ENCODE measurements at places on chromosomes 13 and 19.
A peak's percentile ranks its signal among the peaks of the same experiment; 100 is the strongest.

DNA sequence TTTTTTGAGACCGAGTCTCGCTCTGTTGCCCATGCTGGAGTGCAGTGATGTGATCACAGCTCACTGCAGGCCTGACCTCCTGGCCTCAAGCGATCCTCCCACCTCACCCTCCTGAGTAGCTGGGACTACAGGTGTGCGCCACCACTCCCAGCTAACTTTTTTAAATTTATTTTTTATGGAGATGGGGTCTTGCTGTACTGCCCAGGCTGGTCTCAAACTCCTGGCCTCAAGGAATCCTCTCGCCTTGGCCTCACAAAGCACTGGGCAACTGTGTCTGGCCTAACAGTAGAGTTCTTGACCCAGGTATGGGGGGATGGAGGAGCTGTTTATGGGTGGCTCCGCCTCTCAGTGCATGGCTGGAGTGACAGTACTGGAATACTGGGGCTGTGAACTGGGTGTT lies 59.6 kb downstream of the SMARCA4 start:
- DNase-seq: no peak

- no peak for DNase-seq
Measured at GRCh38 chr19:50196322-50196932, 7.0 kb upstream of the MYH14 start.

GRCh38 chr13:70864731-70865130 lies 756.5 kb upstream of the KLHL1 start:
- DNase-seq: no peak

DNA sequence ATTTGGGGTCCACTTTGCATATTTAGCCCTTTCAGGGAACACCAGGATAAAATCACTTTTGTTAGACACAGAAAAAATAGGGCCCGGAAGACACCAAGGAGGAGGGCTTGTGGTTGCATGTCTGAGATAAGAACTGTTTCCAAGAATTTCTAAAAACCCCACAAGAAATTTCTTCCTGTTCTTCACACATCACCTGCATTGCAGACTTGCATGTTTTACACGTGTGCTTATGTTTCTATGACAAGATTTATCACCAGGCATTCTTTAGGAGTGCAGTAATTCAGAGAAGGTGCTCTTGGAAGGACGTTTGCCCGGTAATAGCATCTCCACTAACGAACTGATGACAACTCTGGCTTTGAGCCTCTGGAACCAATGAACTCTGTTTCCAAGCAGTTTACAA lies 7.1 kb upstream of the ACTL9 start:
- no peak for DNase-seq

DNA sequence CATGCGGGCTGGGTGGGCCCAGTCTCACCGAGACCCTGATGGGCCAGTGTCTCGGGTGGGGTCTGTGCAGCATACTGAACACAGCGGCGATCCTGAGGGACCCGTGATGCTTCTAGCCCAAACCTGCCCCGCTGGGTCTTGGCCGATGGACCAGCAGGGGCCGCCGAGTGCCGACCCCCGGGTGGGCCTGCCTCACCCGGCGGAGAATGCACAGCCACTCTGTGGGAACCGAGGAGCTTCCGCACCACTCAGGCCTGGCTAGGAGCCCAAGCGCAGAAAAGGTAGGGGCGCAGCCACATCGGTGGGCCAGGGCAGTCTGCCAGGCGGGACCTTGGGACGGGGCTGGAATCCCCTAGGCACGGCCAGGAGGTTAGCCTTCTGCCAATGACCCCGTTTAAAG lies 72.6 kb downstream of the TEX26 start:
- DNase-seq: no peak

DNA sequence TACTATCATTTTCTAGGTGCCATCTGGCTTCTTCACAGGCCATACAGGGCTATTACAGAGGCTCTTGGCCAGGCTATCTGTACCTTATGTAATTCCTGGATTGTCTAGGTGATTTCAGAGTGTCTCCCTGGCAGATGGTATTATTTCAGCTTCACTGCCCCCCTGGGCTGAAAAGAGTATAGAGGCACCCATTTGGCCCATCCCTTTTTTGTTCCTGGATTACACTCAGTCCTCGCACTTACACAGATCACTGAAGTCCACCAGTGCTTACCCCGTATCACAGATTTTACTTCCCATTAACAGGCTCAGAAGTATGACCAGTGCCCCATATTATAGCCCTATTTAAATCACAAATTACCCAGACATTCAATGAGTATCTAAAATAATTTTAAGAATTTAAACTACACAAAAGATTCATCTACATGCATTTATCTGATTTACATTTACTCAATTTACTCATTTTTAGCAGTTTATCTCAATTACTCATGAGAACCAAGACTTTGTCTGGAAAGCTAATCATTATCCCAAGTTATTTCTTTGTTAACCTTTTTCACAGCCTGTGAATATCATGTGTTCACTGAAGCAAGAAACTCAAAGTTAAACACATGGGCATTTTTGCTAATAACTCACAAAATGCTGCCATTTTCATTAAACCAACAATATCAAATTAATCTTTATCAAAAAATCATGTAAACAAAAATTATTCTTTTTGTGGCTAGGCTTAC lies 121.0 kb downstream of the PCDH20 start:
- no peak for DNase-seq

- no peak for DNase-seq
Measured at GRCh38 chr13:28237944-28238343, 99.6 kb downstream of the PAN3 start.

DNA sequence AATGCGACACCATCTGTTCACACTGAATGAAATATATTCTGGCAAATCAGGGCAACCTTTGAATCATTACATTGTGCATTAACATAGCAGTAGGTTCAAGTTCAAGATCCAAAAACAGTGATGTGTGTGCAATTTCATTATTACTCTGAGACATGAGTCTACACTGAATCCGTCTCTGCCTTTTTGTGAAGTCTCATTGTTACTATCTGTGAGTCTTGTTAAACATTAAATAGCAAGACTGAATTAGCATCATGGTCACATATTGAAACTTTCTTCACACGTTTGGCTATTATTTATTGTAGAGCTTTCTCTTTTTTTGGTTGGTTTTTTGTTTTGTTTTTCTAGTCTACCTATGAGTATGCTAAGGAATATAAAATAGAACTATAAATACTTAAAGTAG lies 117.1 kb upstream of the SLITRK5 start:
- DNase-seq: no peak

- no peak for DNase-seq
Measured at GRCh38 chr19:44738603-44739558, 9.6 kb upstream of the BCL3 start.

DNA sequence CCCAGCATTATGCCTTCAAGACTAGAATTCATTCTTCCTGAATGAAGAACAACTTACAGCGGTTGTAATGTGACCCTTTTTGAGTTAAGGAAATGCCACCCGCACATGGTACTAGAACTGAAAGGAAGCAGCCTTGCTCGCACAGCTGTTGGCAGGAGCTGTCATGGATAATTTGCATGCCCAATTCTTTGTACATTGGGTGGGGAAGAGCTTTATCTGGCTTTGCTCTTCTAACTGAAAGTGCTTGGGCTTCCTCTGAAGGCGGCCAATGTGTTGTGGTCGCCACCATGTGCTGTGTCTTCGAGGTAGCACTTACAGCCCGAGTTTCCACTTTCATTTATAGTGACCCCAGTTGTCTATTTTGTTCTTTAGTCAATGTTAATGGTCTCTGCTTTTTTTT lies 3.4 kb downstream of the CCNE1 start:
- no peak for DNase-seq

GRCh38 chr13:23673867-23674605 lies 103.8 kb downstream of the TNFRSF19 start:
- no peak for DNase-seq

DNA sequence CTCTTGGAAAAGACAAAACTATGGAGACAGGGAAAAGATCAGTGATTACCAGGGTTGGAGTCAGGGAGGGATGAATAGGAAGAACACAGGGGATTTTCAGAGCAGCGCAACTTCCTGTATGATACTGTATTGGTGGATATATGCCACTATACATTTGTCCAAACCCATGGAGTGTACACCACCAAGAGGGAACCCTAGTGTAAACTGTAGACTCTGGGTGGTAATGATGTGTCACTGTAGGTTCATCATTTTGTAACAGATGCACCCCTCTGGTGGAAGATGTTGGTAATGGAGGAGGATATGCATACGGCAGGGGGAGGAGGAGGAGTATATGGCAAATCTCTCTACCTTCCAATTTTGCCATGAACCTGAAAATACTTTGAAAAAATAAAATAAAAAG lies 68.1 kb downstream of the UFM1 start:
- no peak for DNase-seq

DNA sequence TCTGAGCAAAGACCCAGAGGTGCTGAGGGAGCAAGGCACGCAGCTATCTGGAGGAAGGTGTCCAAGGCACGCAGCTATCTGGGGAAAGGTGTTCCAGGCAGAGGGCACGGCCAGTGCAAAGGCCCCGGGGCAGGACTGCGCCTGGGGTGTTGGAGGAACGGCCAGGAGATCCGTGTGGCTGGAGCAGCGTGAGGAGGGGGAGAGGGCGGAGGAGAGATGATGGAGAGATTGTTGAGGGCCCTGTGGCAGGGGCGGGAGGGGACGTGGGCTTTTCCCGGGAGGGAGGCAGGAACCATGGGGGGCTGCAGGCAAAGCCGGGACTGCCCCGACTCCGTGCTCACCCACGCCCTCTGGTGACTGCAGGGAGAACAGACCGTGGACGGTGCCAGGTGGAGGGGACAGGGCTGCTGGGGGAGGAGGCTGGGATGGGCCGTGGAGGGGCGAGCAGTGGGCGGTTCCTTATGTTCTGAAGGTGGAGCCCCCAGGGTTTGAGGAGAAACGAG lies 13.3 kb upstream of the MISP start:
- DNase-seq: peak; percentile 47

DNA sequence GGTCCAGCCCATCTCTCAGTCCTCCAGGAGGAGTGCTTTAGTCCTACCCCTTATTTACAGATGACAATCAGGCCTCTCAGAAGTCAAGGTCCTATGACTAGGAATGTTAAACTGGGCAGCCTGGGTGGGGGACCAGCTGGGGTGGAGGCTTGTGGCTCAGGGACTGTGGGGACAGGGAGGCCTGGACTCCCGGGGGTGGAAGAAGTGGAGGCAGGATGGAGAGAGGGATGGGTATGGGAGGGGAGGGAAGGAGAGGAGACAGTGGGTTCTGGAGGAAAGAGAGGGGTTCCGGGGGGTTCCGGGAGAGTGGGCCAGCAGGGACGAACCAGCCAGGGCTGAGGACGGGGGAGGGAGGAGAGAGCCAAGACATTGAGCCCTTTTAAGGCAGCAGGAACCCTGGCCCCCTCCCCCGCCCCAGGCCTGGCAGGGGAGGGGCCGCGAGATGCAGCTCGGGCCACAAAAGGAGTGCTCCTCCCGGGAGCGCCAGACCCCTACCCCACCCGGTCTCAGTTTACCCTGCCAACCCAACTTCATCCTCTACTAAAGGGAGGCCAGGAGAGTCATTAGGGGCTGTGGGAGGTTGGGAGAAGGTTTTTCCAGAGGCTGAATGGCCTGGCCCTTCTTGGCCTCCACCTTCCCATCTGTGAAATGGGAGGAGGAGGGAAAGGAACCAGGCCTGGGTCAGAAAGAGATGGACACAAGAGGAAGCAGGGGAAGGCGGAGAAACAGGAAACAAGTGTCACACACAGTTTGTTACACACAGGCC lies 1.7 kb downstream of the DMPK start:
- DNase-seq: no peak

GRCh38 chr19:30602661-30603350 lies 230.6 kb downstream of the ZNF536 start:
- no peak for DNase-seq

DNA sequence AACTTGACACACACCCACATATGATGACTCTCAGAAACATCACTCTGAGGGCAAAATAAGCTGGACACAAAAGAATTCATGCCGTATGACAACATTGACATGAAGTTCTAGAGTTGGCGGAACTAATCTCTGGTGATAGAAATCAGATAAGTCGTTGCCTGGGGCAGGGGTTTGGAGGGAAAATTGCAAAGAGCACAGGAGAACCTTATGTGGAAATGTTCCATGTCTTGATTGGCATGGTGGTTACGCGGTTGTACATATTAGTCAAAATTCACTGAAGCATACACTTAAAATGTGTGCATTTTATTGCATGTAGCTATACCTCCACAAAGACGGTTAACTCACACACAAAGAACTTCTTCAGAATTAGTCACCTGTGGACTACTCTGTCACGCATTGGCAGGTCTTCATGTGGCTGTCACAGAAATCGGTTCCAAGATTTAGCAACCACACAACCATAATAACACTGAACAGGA lies 137.8 kb upstream of the GJB6 start:
- no peak for DNase-seq

DNA sequence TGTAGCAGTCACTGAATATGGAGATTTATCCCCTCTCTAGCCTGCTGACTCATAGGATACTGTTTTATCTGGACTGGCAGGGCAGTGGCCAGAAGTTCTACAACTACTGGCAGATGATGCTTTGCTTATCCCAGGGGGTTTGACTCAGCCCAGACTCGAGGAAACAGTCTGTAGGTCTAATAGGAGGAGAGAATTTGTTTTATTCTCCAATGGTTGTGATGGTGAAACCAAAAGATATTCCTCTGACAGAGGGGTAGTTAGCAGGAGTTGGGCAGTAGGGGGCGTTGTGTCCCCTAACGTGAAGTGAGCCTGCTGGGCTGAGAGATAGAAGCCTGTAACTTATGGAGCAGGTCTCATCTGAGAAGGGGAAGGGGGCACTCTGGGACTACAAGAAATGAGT lies 74.9 kb downstream of the WTIP start:
- DNase-seq: no peak

DNA sequence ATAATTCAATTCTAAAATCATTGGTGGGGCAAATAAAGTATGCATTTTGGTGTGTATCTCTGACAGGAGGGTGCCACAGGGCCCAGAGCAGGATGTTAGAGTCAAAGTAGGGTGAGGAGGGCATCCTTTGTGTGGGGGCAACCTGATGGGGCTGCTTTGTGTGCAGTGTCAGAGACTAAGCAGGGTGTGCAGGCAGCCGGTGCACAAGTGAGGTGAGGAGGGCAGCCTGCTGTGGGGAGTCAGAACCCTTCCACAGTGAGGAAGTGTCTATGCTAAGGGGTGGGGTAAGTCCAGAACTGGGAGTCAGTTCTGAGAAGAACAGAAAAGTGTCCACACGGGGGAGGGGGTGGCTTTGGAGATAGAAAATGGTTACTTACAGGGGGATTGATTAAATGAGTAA lies 40.7 kb downstream of the RB1 start:
- DNase-seq: no peak

GRCh38 chr19:45139286-45140143 lies 21.3 kb downstream of the NKPD1 start:
- no peak for DNase-seq

GRCh38 chr13:60329221-60329923 lies 67.6 kb upstream of the TDRD3 start:
- DNase-seq: no peak
